ENCODE measurements at places on chromosomes 4 and X.

GRCh38 chrX:78119521-78120227 is 15.6 kb downstream of the PGK1 start:
- DNase-seq: no peak

GRCh38 chr4:153434190-153434589 is 32.0 kb upstream of the TMEM131L start:
- no peak for DNase-seq

DNA sequence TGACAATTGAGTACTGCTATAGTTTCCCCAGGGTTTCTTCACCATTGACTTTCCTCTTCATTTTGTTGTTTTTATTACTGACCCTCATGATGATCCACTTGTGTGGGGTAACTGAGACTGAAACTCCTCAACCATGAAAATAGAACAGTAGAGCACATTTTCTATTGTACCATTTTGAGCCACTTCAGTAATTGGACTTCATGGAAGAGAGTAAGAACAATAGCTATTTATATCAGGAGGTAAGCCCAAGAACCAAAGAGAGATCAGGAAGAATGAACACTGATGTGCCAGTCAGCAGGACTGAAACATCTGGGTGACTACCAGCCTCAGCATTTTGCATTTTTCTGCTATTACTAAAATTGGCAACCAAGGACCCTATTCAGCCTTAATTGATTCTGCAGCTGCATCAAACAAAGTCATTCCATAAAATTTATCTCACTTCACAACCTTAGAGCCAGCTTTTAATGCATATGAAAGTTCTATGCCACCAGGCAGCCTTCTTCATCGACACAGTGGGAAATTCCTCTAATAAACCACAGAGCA is 151.4 kb downstream of the BANK1 start:
- no peak for DNase-seq

- no peak for DNase-seq
Observed at GRCh38 chrX:140764401-140764919, 54.9 kb downstream of the LINC00632 start.

- DNase-seq: peak; percentile 88
Observed at GRCh38 chr4:2792711-2793585, at the start of gene SH3BP2. Gene SH3BP2 (plus strand): TSS chr4:2793085. CDS start chr4:2820618, 27,533 bp downstream.

GRCh38 chr4:110526589-110526988 is 50.6 kb downstream of the ENPEP start:
- no peak for DNase-seq

- DNase-seq: no peak
Observed at GRCh38 chr4:55636656-55636999, 530 bp upstream of the NMU start.

GRCh38 chrX:108000751-108001150 is 18.6 kb upstream of the TEX13B start:
- no peak for DNase-seq

GRCh38 chr4:34718576-34719245 is 1525.6 kb downstream of the ARAP2 start:
- no peak for DNase-seq

GRCh38 chr4:73902038-73902637 is 32.9 kb downstream of the CXCL1 start:
- DNase-seq: no peak

DNA sequence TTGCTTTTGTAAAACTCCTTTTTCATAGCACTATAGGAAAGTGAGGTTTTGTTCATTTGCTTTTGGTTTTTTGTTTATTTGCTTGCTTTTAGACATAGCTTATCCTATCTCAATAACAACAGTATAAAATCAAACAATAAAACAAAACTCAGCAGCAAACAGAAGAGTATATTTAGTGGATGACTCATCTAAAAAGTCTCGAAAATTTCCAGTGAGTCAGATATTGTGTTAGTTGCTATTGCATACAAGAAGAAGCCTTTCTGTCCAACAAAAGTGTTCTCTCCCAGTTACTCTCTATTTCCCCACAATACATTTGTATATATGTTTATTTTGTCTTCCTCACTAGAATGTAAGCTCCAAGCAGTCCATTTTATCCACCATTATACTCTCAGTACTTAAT is 36.0 kb upstream of the NPNT start:
- DNase-seq: peak; percentile 23

GRCh38 chr4:17397611-17398010 is 114.3 kb downstream of the QDPR start:
- DNase-seq: no peak

DNA sequence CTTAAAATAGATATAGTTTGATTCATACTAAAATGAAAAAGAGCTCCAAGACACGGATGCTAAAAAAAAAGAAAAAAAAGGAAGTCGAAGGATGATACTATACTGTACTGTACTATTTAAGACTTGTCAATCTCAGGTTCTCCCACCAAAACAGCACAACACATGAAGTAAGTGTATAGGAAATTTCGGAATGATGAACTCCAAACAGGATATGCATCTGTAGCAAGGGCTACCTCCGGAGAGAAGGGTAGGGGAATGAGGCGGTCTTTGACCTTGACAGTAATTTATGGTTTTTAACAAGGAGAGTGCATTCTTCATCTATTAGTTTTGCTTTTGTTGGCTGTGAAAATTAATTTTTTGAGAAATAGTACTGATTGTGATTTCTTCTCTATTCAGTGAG is 541 bp upstream of the FIP1L1 start:
- DNase-seq: no peak

GRCh38 chr4:137307806-137308205 is 224.5 kb downstream of the PCDH18 start:
- no peak for DNase-seq

- DNase-seq: no peak
Observed at GRCh38 chrX:21952624-21953023, 12.1 kb downstream of the SMS start.

- no peak for DNase-seq
Observed at GRCh38 chr4:183638436-183638835, 20.5 kb downstream of the RWDD4 start.

- no peak for DNase-seq
Observed at GRCh38 chr4:6527259-6527658, 47.7 kb upstream of the MAN2B2 start.

- DNase-seq: no peak
Observed at GRCh38 chrX:13364230-13364857, 44.5 kb upstream of the ATXN3L start.

GRCh38 chr4:113591982-113592381 is 169.6 kb downstream of the CAMK2D start:
- DNase-seq: no peak

- DNase-seq: peak; percentile 30
Observed at GRCh38 chrX:103628386-103629317, at the start of gene TCEAL1. Gene TCEAL1 (plus strand): TSS chrX:103628975. CDS start chrX:103629917, 942 bp downstream.

DNA sequence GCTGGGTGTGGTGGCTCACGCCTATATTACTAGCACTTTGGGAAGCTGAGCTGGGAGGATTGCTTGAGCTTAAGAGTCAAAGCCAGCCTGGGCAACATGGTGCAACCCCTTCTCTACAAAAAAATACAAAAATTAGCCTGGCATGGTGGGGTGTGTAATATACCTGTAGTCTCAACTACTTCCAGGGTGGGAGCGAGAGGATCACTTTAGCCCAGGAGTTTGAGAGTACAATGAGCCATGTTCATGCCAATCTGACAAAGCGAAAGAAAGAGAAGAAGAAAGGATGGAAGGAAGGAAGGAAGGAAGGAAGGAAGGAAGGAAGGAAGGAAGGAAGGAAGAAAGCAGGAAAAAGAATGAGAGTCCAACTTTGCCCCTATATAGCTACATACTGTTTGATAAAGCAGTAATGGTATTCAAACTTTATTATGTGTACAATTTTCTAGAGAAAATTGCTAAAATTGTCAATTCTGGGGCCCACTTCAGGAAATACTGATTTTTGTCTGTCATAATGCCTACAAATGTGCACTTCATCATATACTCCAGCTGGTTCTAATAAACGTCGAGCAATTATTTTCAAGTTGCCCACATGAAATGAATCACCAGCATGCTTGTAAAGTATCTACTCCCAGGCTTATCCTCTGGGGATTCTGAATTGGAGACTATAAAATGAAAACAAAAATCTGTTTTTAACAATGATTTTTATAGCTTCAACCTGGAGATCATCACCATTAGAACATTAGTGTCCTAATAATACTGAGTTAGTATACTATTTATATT is 132.3 kb downstream of the NDST4 start:
- DNase-seq: no peak

- no peak for DNase-seq
Observed at GRCh38 chr4:6894086-6894478, 15.5 kb upstream of the TBC1D14 start.

DNA sequence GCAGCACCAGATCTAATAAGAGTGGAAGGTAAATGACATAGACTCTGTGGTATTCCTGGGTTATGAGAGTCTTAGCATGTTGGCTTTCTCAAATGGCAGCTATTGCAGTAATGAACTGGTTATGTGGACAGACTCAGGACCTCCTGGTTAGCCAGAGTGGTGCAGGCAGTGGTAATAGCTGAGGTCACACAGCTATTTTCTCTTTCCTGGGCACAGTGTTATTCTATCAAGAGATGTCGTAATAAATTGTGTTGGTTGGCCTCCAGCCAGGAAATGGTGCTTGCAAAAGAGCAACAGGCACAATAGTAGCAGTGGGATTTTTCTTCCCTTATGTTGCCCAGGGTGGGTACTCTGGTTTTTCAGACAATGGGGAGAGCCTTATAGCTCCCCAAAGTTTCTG is 279.2 kb upstream of the FGF16 start:
- no peak for DNase-seq
